ENCODE measurements at places on chromosomes 16 and 17.
A peak's percentile ranks its signal among the peaks of the same experiment; 100 is the strongest.

DNA sequence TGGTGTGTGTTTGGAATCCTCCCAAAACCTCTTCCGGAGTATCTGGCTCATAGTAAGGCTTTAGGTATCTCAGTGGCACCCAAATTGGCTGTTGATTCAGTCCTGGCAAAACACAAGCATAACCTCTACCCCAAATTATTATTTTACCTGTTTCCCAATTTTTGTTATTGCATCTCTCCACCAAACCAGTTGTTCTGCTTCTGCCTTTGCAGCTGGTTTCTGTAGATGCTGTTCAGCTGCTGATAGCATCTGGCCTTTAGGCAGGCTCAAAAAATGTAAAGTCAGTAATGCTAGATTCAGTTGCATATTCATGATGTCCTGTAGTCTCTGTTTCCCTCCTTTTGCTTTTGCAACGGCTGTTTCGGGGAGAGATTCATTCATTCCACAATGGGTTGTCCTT is 33.8 kb downstream of the ATF7IP2 start:
- DNase-seq, result no peak

- no peak for DNase-seq
Observed at GRCh38 chr16:3242709-3243108, 7.8 kb upstream of the ZNF200 start.

DNA sequence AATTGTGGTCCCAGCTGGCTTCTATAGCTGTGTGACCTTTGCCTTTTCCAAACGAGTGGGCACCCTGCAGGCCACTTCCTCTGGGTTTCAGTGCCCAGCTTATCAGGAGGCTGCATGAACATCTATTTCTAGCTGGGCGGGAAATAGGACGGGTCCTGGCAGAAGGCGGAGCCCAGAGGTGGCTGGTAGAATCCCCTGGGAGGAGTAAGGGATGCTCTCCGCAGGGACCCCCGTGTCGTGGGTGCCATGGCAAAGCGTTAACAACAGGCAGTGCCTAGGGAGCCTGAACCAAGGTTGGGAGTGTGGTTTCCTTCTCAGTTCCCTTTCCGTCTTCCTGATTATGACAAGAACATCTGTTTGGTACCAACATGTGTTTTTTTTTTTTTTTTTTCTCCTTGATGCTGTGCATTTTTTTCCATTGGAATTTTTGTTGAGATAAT is 58.2 kb downstream of the PLCG2 start:
- no peak for DNase-seq

- DNase-seq, result no peak
Observed at GRCh38 chr17:35514564-35514963, 22.9 kb downstream of the SLFN12L start.

DNA sequence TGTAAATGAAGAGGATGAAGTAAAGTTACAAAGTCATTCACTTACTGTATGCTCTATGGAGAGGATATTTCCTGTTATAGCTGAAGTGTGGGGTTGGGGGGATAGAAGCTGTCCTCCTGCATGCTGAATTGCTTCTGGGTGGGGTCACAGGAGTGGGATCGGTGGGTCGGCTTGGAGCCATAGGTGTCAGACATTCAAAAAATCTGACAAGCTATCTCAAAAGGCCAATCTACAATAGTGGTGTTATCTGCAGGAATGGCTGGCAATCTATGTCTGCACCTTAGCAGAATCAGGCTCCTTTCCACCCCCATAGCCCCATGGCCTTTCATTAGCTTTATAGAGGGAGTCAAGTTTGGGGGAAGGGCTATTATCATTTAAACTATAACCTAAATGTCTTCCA is 104.9 kb downstream of the ABCC12 start:
- no peak for DNase-seq

GRCh38 chr17:75077496-75078283 is 10.1 kb upstream of the SLC16A5 start:
- peak; percentile 69 for DNase-seq

GRCh38 chr16:51815523-51815922 is 664.5 kb upstream of the SALL1 start:
- DNase-seq, result no peak

Measured in astrocyte of the hippocampus (primary cell).